ENCODE measurements at places on chromosomes 6 and 20.

- DNase-seq, result no peak
Observed at GRCh38 chr20:10665791-10666190, 8.0 kb downstream of the JAG1 start.

- DNase-seq, result no peak
Observed at GRCh38 chr20:1434571-1435336, 31.9 kb downstream of the NSFL1C start.

- no peak for DNase-seq
Observed at GRCh38 chr20:17026346-17026745, 200.5 kb upstream of the PCSK2 start.

GRCh38 chr6:125948455-125948854 is 8.1 kb upstream of the HINT3 start:
- no peak for DNase-seq

DNA sequence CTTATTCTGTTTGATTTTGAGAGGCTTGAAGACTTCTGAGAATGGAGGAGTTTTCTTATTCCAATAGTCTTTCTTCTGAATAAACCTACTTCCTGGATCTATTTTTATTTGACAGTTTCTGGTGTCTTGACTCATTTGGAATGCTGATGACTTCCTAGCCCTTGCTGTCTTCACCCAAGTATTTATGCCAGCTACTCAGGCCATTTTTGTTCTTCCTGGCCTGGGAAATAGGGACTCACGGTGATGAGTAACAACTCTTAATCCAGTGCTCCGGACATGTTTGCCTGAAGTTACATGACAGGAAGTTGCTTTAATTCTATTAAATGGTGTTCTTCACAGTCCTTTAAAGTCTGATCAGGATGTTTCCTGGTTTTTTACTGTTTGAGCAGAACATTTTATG is 272.1 kb upstream of the EYS start:
- DNase-seq, result no peak

- no peak for DNase-seq
Observed at GRCh38 chr20:32966881-32967781, 37.1 kb downstream of the SUN5 start.

GRCh38 chr6:168525926-168526630 is 85.1 kb downstream of the SMOC2 start:
- no peak for DNase-seq

- peak; percentile 53 for DNase-seq
Observed at GRCh38 chr6:136643850-136644596, 93.8 kb upstream of the MAP7 start.

- no peak for DNase-seq
Observed at GRCh38 chr20:21436205-21436604, 38.9 kb upstream of the NKX2-4 start.

DNA sequence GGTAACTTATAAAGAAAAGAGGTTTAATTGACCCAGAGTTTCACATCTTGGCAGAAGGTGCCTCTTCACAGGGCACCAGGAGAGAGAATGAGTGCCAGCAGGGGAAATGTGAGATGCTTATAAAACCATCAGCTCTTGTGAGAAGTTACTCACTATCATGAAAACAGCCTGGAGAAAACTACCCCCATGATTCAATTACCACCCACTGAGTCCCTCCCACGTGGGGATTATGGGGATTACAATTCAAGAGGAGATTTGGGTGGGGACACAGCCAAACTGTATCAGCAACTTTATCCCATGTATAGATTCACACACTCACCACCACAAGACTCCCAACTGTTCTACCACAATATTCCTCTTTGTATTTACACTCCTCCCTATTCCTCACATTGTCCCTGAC is 10.6 kb downstream of the PDSS2 start:
- DNase-seq, result no peak

- DNase-seq, result no peak
Observed at GRCh38 chr6:3912361-3913076, 63.3 kb downstream of the FAM50B start.

DNA sequence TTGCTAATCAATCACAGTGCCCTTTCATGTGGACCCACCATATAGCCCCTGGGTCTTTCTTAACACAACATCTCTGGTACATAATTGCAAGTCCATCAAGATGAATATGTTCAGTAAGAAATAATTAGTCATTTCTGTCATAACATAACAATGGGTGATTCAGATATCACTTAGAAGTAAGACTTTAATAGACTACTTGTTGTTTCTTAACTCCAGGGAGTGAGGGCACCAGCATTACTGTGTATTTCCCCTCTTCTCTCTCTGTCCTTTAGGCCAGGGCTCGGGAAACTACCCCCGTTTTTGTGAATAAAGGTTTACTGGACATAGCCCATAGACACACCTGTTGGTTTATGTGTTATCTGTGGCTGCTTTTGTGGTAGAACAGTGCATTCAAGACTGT is 123.5 kb downstream of the SLC24A3 start:
- DNase-seq, result no peak

- no peak for DNase-seq
Observed at GRCh38 chr6:127690092-127690491, 113.1 kb downstream of the C6orf58 start.

- DNase-seq, result no peak
Observed at GRCh38 chr6:109695468-109695867, 4.4 kb downstream of the FIG4 start.

GRCh38 chr6:139926711-139927110 is 552.3 kb upstream of the CITED2 start:
- no peak for DNase-seq

DNA sequence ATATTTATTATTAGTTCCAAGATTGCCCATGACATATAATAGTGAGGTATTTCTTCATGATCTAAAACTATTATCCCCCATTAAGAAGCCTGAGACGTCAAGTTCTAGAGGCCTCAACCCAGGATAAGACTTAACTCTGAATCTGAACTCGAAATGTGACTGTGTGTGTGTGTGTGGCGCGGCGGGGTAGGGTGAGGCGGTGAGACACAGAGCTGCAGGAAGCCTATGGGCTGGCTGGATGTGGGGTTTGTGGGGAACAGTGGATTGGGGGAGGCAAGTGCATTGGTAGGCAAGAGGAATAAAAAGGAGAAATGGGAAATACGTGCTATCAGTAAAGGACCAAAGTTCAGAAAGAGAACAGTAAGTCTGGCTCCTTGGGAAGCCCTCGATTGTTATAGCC is 66.5 kb upstream of the RNF146 start:
- DNase-seq, result no peak

GRCh38 chr20:63537525-63538203 is 488 bp upstream of the PTK6 start:
- peak; percentile 79 for DNase-seq

- DNase-seq, result no peak
Observed at GRCh38 chr6:160275511-160276003, 16.9 kb upstream of the SLC22A2 start.

- no peak for DNase-seq
Observed at GRCh38 chr20:44805979-44806620, 4.2 kb downstream of the RIMS4 start.

DNA sequence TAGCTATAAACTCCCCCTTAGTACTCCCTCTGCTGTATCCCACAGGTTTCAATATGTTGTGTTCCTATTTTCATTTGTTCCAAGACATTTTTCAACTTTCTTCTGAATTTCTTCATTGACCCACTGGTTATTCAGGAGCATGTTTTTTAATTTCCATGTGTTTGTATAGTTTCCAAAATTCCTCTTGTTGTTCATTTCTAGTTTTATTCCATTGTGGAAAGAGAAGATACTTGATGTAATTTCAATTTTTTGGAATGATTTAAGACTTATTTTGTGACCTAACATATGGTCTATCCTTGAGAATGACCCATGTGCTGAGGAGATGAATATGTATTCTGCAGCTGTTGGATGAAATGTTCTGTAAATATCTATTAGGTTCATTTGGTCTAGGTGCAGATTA is 497.2 kb downstream of the BCKDHB start:
- no peak for DNase-seq

- DNase-seq, result no peak
Observed at GRCh38 chr20:57612916-57613315, 7.3 kb downstream of the ZBP1 start.

DNA sequence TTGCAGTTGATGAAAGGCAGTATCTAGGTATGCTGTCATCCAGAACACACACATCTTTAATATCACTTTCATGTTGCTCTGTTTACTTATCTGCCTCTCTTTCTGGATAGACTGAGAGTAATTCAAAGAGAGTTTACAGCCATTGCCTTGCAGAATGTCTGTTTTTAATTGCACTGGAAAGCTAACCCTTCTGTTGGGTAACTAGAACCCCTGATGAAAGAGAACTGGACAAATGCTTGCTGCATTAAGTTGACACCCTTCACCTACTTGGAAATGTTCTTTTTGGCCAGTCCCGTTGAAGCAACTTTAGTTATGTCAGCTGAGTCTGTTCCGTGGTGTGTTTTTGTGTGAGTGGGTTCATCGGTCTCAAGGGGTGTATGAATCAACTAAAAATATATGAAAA is 383.8 kb upstream of the CITED2 start:
- no peak for DNase-seq

GRCh38 chr6:25309886-25310285 is 30.7 kb downstream of the CARMIL1 start:
- DNase-seq, result no peak

DNA sequence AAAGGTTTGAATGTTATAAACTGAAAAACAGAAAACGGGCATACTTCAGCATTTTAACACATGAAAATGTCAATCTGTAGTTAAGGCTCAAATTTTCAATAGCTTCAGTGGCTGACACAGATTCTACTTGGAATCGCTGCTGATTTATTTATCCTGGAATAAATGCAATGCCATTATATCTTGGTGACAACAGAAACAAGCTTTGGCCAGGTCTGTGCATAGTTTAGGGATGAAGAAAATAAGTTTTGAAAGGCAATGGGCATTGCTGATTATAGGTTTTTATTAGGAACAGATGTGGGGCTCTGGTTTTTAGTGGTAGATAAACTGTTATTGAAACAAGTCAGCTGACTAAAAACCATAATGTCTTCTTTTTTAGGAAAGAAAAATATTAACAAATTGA is 96.8 kb upstream of the SOX4 start:
- no peak for DNase-seq

DNA sequence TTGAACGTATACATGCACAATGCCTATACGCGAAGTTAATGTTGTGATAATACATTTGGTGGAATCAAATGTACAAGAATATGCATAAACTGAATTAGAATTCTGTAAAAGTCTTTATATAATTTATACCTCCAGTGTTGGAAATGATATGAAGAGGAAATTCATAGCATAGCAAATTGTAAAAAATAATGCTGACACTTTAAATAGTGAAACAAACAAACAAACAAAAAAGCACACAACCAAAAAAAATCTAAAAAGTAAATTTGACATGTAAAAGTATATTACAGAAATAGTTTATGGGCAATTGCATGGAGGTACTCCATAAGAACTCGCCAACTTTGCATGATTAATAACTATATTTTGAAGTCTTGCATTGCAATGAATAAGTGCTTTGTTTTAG is 780.9 kb downstream of the TBC1D32 start:
- DNase-seq, result no peak

Measured in stimulated activated CD4-positive, alpha-beta T cell treated with anti-CD3 and anti-CD28 coated beads, Interleukin-1b, Interleukin-23, amount 100 ng/mL, for 1 hour (primary cell).